ENCODE measurements at places on chromosomes 11 and 22. TPM values are rescaled to one million over a fixed set of nuclear protein-coding genes. Genes with fewer than 3 reads are reported as not detected.

ACR gene
- total RNA-seq, result not detected

GRCh38 chr11:86091566-86091965 is 22.7 kb upstream of the PICALM start:
- peak; percentile 14 for DNase-seq

DNA sequence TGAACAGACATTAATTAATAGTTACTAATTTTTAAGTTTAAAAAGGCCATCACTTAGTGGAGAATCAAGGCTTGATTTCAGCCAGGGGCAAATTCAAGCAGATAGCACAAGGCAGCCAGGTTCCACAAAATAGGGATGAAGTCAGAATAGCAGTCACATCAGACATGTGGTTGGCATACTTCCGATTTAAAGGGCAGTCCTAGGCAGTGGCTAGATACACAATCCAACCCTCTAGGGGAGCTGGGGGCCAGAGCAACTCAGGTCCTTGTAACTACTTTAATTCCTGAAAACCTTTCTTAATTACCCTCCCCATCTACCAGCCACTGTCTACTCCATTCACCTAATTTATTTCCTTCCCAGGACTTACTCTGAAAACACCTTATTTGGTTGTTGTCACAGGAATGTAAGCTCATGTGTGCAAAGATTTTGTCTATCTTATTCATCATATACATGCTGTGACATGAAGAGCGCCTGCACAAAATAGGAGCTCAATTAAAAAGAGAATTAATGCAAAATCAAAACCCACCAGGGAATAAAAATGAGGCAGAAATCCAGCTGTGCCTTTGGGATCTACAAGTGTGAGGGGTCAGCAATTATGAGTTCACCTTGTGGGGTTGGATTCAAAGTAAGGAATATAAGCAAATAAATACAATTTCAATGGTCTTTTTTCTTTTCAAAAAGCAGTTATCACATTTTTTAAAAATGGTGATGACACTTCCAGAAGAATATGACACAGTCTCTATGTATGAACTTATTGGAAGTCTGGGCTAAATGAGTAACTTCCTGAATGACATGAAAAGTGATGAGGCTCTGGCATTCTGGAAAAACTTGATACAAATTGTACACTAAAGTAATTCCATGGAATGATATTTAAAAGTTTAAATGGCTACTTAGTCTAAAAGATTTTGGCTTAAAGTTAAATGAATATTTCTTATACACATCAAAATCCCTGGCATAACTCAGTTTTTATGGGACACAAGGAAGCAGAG is 53.8 kb downstream of the COPB1 start:
- DNase-seq, result no peak

GRCh38 chr11:120281143-120281795 is 41.3 kb downstream of the POU2F3 start:
- no peak for DNase-seq

- DNase-seq, result no peak
These were observed 69.7 kb downstream of the FANCF start for GRCh38 chr11:22555881-22556280.
